Muscle of leg (tissue), 16 donors: ENCODE measurements at places on chromosomes 12 and 14.

GRCh38 chr12:54541751-54542290, 7.6 kb upstream of the PDE1B start:
- no peak for DNase-seq

GRCh38 chr14:35079742-35080141, 33.7 kb downstream of the FAM177A1 start:
- DNase-seq = no peak

GRCh38 chr12:32454866-32455265, 55.5 kb downstream of the FGD4 start:
- DNase-seq = peak; percentile 42

DNA sequence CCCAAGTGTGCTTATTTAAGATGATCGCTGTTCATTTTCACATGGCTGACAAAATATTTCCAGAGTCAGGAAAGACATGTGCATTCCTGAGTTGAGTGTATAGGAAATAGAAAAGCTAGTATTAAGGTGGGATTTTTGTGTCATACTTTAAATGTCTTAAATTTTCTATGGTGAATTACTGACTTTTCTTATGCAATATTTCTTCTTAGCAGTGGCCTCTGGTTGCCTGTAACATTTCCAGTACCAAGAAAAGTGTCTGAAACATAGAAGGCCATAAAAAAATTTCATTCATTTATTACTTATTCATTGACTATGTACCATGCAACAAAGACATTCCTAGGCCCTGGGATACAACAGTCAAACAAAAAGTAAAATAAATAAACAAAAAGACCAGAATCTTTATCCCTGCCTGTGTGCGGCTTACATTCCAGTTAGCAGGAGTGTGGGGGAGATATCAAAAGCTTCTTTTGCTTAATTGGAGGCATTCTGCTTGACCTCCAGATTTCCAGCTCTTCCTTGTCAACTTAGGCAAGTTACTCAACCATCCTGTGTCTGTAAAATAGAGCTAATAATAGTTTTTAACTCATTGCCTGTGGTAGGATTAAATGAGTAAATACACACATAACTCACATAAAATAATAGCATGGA, 216.3 kb upstream of the FLRT2 start:
- DNase-seq = peak; percentile 17

DNA sequence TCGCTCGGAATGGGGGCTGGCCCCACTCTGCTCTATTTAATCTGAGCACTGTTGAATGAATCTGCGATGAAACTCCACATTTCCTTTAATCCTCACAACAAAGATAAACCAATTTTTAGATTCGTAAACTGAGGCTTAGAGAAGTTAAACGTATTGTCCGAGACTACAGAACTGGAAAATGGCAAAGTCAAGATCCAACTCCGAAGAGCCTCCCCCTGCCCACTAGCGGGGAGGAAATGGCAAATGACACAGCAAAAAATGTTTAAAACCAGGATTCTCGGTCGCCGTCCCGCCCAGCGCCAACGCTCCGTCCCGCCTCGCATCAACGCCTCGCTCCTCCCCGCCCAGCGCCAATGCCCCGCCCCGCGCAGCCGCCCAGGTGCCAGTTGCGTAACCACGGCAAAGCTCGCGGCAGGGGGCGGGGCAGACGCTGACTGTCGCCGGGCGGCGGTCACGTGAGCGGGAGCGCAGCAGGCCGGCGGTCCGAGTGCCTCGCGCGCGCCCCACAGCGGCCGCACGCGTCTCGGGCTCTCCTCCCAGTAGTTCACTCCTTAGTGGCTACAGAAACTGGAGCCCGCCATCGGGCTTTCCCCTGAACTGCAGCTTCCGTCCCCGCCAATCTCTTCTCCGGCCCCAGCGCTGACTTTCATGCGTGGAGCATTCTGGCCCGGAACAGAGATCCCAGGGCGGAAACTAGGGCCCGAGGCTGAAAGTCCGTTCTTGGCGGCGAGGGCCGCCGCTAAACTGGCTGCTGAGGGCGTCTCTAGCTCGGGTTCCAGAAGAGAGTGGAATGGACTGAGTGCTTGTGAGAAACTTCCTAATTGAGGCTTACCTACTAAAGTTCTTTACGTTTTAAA, 13.6 kb upstream of the LRRC23 start:
- DNase-seq = peak; percentile 99

DNA sequence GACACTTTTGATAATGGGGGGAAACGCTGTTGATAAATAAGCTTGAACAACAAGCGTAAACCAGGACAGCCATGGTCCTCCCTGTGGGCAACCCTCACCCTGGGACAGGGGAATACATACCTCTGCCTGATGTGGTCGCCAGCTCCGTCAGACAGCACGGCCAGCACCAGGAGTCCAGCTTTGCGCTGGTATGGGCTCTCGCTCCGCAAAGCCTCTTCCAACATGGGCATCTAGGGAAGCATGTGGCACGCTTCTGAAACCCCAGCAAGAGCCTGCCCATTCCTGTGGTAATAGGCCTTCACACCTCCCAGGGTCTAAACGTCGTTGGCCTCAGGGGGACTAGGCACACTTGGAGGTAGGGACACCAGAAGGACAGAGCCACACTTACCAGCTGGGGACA, 2.9 kb downstream of the IPO4 start:
- DNase-seq = no peak

DNA sequence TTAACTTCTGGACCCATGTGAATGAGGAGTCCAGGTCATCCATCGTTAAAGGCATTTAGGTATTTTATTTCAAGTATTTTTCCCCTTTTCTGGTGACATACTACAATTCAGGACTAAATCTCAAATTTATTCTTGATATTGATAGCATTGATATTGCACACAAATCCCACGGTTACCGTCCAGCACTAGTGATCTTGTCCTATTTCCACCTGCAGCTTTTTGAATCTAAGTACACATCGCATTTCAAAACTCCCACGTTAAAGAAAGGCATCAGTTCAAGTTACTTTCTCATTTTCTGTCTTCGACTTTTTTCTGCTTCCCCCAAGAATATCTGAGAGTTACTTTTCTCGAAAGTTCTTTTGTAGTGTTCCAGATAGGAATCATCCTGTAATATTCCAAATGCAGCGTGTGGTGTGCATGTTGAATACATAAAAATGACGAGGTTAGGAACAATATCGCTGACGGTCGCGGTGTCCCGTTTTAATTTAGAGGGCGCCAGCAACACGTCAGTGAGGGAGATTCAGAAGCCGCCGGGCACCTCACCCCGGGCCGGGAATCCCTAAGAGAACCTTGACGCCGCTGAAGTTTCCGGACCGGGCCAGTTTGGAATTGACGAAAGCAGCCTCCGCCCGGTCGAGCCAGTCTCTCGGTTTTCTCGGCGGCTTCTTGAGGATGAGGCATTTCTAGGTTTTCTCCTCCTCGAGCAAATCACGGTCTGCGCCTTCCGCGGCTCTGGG, 569 bp upstream of the RGS6 start:
- DNase-seq = peak; percentile 41

- no peak for DNase-seq
Observed at GRCh38 chr12:108630481-108631207, 3.0 kb downstream of the SELPLG start.

DNA sequence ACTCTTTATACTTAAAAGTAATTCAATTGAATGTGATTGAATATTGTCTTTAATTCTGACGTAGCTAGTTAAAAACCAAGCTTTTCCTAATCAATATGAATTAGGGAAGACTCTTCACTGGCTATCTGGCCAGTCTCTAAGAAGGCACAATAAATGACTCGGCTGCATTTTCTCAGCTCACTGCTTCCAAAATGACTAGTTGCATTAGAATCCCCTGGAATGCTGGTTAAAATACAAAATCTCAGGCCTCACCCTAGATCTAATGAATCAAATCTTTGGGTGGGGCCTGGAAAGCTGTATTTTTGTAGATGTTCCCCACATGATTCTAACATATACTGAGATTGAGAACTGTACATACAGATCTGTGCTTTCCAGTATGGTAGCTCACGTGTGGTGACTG, 242.1 kb downstream of the CHST11 start:
- DNase-seq = no peak

DNA sequence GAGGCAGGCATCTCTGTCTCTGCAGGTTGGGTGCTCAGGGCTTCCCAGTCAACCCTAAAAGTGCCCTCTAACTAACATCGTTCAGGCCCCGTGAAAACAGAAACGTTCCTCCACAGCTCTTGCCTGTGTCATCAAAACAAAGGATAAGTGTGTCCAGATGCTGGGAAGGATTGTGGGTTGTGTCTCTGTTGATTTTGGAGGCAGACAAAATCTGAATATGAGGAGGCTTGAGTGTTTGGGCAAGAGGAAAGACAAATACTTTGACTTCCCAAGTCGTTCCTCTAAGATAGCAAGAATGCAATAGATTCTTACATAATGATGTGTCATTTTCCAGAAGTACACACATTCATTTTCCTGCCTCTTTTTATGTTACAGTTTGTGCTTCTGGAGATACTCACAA, 52.9 kb downstream of the SERPINA3 start:
- DNase-seq = no peak

- no peak for DNase-seq
Observed at GRCh38 chr14:88605594-88605993, 42.8 kb downstream of the ZC3H14 start.

GRCh38 chr12:122830517-122831214, 4.6 kb upstream of the HIP1R start:
- DNase-seq = no peak

DNA sequence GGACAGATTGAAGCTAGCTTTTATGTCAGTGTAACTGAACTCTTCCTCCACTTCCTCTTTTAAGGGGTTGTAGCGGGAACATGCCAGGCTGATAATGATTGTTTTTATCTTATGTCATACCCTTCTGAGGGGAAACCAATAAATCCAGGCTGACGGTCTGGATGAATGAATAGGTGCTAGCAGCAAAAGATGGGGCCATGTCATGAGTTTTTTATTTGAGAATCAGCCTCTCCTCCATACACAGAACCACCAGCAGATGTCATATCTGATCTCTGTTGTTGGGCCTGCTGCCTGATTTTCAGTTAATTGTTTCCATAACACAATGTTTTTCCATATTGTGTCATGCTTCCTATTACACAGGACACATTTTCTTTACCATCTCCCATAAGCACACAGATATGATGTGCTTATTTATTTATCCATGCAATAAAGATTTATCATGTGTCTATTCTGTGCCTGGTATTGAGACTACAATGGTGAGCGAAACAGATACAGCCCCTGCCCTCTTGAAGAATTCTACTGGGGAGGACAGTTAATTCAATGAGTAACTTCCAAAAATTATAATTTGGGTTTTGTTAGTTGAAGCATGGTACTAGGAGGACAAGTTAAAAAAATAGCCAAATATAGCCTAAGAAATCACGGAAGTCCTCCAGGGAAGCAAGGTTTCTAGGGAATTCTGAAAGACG, 33.6 kb upstream of the CRY1 start:
- DNase-seq = peak; percentile 64

GRCh38 chr14:105978618-105979295, 452.4 kb downstream of the TMEM121 start:
- DNase-seq = no peak

GRCh38 chr12:5230156-5230555, 186.5 kb downstream of the KCNA5 start:
- DNase-seq = no peak

GRCh38 chr12:1830981-1831963, 10.9 kb downstream of the LRTM2 start:
- DNase-seq = peak; percentile 85

DNA sequence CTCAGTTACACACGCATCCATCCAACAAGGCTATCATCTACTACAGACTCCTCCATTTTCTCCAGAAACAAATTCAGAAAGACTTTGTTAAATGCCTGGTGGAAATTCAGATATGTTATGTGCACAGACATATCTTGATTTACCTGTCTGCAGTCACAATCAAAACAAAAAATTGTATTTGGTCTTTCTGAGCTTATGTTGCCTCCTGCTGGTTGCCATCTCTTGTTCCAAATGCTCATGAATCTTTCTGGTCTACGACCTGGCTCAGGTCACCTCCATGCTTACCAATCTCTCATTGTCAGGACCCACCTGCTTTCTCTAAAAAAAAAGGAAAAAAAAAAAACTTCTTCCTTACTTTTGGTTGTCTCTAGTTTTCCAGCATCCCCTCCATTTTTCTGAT, 169.2 kb upstream of the PLXNC1 start:
- DNase-seq = no peak

DNA sequence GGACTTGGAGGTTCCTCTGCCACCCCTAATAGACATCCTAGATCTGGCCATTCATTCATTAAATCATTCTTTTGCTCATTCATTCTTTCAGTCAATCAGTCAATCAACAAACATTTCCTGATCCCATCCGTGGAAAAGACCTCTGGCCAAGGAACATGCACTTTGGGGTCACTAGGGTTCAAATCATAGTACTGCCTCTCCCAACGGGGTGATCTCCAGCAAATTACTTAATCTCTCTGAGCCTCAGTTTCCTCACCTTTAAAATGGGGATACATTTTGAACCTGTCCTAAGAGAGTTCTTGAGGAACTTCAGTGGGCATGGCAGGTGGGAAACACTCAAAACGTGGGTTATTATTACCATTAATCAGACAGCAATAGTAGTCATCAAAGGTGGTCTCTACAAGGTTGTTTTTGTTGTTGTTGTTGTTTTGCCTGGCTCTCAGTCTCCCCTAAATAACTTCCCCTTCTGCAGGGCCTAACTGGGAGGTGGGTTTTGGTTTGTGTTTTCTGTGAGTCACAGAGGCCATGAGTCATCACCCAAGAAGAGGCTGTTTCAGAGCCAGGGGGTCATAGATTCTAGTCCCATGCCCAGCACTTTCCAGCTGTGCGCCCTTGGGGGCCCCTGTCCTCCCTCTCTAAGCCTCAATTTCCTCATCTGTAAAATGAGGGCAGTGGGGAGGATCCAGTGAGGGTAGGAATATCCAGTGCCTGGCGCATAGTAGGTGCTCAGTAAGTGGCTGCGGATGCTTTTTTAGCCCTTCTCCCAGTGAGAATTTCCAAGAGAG, 16.9 kb upstream of the FAM222A start:
- DNase-seq = no peak

DNA sequence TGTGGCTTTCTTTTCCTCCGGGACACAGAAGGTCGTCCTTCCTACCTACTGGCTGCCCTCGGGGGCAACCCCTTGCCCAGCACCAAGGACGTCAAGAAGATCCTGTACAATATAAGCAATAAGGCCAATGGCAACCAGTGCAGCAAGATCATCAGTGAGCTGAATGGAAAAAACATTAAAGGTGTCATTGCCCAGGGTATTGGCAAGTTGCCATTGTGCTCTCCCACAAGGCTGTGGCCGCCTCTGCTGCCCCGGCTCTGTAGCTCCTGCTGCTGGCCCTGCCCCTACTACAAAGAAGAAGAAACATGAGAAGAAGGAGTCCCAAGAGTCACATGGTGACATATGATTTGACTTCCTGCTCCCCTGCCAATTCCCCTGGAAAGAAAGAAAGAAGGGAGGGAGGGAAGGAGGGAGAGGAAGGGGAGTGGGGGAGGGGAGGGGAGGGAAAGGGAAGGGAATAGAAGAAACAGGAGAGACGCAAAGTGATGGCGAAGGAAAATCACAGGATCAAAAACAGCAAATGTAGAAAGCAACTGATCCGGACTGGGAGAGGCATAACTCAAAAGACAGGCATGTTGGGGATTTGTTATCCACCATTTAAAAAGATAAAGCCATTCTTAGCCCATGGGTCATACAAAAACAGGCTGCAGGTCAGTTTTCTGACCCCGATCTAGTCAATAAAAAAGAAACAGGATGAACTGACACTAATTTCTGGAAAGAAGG, 61.3 kb upstream of the RESF1 start:
- peak; percentile 43 for DNase-seq
